PC-3 (cell line): ENCODE measurements at places on chromosomes 6 and 20.

DNA sequence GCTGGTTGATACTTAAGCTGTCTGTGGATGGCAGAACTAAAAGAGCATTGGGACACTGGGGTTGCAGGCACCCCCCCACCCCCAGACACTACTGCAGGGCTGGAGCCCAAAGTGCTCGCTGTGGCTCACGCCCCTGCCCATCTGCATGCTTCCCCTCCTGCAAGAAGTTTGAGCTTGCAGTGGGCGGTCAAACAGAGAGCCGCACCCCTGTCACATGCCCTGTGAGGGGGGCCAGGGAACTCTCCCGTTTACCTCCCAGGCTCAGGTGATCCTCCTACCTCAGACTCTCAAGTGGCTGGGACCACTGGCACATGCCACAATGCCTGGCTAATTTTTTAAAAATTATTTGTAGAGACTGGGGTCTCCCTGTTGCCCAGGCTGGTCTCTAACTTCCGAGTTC, 63.3 kb downstream of the RIOK1 start:
- DNase-seq, result no peak

GRCh38 chr20:51374456-51374830, 168.1 kb downstream of the NFATC2 start:
- DNase-seq, result no peak

DNA sequence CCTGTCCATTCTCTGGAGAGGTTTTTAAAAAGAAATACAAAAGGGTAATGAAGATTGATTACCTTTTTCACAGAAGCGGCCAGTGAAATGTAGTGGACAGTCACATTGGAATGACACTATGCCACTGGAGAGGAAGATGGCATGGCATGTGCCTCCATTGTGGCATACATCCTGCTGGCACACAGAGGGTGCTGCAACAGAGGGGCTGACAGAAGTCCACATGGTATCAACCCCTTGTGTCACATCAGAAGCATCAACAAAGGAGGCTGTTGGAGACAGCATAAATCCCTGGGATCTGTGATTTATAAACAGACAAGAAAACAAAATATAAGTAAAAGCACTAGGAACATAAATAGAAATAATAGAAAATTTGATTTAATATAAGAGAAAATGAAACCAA, 594.9 kb downstream of the PHF3 start:
- DNase-seq, result no peak

- no peak for DNase-seq
These were observed 76.5 kb upstream of the TMEM170B start for GRCh38 chr6:11460837-11461661.

GRCh38 chr6:32179766-32180405, 1.7 kb downstream of the RNF5 start:
- DNase-seq, result no peak

DNA sequence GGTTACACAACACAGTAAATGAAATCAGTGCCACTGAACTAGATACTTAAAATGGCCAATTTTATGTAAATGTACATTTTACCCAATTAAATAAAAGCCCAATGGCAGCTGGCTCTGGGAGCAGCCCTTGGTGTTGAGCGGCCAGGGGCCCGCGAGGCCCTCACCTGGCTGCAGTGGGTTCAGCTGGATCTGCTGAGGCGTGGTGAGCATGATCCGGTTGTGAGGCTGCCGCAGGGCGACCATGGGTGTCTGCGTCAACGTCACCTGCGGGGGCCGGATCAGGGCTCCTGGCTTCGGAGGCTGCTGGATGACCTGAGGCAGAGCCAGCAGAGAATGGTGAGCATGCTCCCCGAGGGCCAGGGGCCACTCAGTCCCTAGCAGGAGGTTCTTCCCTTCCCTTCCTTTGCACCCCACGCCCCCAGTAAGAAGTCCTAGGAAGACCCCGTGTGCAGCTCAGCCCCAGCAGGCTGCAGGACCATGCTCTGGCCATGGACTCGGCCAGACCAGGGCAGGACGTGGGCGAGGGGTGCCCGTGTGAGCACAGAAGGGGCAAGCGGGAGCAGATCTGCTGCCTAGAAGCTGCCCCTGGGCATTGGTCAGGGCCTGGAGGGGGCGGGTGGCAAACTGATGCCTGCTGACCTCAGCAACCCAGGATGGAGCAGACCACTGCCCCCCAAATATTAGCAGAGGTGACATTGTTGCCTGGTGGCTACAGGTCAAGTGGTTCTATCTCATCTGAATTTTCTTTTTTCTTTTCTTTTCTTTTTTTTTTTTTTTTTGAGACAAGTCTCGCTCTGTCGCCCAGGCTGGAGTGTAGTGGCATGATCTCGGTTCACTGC, 61.9 kb downstream of the TAF4 start:
- DNase-seq, result no peak

GRCh38 chr20:48788486-48789072, 39.2 kb downstream of the PREX1 start:
- DNase-seq, result no peak

- DNase-seq, result no peak
These were observed 165.7 kb upstream of the RNF217 start for GRCh38 chr6:124796464-124796970.

DNA sequence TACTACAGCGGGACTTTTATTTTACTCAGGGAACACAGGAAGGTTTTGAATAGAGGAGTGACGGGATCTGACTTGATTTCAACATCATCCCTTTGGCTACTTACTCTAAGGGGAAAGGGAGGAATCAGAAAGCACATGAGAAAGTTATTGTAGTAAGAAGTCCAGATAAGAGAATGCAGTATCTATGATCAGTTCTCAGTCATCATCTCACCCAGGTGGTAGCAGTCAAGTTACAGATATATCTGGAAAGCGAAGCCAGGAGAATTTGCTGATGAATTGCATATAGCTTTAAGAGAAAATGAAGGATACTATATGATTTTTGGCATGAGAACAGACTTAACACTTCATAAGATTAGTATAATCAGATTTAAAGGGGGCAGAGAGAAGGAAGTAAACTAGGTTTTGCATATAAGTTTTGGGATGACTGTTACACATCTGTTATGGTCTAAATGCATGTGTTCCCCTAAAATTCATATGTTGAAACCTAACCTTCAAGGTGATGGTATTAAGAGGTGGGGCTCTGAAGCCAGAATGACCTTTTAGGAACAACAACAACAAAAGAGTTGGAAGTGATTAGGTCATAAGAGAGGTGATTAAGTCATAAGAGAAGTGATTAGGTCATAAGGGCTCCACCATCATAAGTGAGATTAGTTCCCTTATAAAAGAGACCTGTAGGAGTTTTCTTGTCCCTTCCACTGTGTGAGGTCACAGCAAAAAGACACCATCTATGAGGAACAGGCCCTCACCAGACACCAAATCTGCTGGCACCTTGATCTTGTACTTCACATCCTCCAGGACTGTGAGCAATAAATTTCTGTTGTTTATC, 6.7 kb downstream of the RAD21L1 start:
- no peak for DNase-seq

DNA sequence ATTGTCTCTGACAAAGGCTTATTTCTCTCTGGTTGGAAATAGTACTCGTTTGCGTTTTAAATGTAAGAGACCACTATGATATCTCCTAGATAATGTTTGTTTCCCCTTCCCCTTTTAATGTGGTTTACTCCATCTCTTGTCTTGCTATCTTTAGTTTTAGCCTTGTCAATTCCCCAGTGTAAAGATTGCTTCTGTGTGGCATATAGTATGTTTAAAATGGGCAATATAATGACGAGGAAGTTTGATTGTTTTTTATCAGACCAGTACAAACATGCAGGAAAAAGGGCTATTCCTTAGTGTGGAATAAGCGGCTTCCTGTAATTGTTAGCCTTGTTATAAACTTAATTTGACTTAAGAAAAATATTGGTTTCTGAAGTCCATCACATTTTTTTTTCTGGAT, 3.1 kb downstream of the QKI start:
- no peak for DNase-seq

DNA sequence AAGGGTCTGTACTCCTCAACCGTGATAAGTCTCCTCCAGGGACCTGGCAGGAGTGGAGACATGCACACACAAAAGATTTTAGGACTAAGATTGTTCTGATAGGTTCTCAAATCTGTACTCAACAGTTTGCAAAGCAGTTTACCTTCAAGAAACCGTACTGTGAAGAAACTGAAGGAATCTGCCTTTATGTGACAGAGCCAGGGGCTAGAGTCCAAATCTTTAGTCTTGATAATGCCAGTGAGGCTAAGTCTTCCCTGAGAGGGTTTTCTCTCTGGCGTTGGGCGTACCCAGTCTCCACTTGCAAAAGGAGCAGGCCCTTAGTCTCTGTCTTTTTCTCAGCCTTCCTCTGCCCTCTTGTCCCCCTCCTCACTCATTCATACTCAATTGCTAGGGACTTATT, 47.5 kb downstream of the RALY start:
- no peak for DNase-seq

DNA sequence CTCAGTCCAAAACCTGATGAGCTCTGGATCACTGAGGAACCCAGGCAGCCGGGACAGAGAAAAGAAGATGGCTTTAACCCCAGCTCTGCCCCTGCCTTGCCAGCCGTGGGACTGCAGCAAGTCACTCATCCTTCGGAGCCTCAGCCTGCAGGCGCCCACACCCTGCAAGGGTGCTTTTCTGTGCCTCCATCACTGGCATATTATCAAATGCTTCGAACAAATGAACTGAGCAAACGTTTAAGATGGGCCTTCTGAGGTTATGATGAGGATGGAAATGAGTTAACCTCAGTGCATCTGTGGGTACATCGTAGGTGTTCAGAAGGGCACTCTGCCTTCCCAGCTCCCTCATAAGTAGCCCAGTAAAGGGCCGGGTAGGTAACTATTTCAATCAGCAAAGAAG, 79.0 kb downstream of the NFATC2 start:
- DNase-seq, result no peak

DNA sequence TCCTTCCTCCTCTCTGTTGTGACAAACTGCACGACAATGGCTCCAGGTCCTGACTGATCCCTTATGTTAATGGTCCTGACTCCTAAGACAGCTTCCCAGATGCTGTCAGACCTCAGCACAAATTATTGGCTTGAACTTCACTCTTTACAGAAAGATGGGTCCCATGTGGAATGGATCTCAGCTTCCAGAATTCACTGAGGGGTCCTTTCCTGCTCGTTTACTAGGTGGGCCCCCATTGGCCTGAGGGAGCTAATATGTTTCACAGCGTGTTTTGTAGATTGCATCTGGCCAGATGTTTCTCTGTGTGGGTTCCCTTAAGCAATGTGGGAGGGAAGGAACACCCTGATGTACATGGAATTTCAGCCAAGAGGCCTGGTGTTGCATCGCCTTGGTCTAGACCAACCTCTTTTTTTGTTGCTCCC, 826.6 kb downstream of the MAFB start:
- no peak for DNase-seq

DNA sequence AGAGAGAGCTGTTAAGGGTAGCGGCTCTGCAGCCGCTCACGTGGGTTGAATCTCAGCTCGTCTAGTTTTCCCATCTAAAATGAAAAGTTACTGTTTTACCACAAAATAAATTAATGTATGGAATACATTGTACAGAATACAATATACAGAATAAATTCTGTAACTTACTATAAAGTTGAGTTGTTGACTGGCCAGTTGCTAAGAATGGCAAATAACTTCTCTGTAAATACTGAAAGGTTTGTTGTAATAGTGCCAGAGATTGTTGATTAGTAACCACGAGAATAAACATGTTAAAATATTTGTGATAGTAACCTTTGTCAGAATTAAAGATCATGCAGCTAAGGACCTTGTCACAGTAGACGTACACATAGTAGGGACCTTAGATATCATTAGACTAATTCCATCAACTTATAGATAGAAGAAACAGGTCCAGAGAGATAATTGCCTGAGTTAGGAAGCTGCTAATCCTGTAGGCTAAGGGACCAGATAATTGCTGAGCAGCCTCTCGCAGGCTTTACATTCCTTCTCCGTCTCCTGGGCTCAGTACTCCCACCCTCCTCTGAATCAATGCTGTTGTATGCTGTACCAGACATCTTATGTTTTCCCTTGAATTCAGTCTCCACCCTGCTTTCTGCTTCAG, 544 bp upstream of the NRM start:
- DNase-seq, result no peak

- no peak for DNase-seq
These were observed 38.0 kb downstream of the CD40 start for GRCh38 chr20:46156065-46156464.

GRCh38 chr6:170393807-170394399, 87.3 kb downstream of the FAM120B start:
- no peak for DNase-seq

DNA sequence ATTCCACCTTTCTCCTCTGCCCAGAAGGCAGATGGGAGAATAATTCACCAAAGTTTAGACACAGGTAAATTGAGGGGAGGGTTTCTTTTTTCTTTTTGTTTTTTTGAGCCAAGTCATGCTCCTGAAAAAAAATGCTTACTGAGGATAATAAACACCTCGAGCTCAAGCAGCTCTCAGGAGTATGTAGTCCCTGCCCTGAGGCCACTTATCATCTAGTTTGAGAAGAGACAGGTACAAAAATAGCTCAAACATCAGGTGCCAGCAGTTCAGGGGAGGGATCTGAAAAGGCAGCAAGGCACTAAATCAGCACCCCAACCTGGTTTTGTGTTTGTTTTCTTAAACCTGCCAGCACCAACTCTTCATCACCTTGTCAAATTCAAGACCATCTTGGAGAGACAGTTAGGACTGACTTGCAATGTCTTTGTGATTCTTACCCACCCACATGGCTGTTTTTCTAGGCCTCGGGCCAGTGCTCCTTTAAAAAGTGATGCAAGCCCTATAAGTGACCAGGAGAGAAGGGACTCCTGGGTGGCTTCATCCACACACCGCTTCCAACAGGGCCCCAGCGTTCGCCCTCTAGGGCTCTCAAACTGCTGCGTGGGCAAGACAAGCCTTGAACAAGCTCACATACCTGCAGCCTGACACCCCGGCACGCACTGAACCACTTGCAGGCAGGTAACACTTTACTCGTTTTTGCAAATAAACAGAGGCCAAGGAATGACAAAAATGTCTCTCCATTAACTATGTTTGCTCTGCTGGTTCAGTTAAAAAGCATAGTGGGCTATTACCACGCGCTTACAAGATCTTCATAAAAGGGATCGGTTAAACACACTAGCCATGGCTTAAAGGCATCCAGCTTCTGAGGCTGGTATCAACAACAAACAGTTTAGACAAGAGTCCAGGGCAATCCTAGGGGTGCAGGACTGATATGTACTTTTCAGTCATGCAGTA, 13.9 kb downstream of the JAG1 start:
- no peak for DNase-seq

DNA sequence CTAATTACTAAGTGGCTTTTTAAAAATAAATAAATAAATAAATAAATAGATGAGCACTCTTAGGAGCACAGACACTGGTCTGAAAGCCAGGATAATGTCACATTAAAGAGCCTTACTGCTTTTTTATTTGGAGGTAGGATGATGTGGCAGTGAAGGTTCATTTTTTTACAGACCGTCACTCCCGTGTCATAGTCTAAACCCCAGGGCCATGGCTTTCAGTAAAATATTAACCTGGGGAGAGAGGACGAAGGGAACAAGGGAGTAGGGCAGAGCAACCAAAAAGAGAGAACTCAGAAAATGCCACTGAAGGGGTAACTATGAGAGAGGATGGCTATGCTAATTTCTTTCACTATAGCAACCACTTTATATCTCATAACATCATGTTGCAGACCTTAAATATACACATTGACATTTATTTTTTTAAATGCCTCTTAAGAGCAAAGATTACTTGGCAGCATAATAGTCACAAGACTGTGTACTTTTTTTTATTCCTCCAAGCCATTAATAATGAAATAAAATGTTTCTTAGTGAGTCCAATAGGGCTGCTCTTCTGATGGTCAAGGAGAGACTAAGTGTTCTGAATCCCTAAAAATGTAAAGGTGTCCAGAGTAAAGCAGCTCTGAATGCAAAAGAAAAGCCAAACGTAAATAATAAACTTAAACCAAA, 100.9 kb upstream of the SIM1 start:
- DNase-seq, result no peak

- DNase-seq, result no peak
These were observed 14.7 kb downstream of the SIGLEC1 start for GRCh38 chr20:3697588-3698305.
